ENCODE measurements at places on chromosomes 7 and 10.

- DNase-seq: no peak
Observed at GRCh38 chr10:76719006-76719405, 918.6 kb downstream of the KCNMA1 start.

DNA sequence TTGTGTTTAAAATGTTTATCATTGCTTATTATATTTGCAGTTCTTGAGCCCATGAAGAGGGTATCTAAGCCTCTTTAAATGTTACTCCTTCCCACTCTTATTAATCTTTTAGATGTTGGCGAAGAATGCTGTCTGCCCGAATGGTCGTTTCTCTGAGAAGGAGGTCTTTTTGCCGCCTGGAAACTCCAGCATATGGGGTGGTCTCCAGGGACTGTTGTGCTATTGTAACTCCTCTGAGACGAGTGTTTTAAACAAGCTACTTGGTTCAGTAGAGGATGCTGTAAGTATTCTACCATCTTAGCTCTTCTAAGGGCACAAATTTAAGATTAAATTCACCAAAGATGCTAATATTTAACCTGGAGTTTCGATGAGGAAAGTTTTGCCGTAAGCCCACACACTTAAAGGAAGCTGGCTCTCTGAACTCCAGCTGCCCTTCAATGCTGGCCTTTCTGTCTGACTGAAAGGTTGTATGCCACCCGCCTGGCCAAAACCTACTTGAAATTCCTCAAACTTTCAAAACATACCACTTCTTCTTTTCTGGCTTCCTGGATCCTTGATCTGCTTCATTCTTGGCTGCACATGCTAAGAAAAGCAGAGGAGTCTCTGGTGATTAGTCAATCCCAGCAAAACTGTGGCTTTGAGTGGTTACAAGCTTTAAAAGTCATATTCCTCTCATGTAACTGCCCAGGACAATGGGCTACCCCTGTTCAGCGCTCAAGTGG is 74.7 kb downstream of the ABCA13 start:
- DNase-seq: no peak

GRCh38 chr7:140881507-140882228 is 43.1 kb downstream of the BRAF start:
- no peak for DNase-seq

- DNase-seq: no peak
Observed at GRCh38 chr7:43553999-43554398, 28.9 kb upstream of the STK17A start.

DNA sequence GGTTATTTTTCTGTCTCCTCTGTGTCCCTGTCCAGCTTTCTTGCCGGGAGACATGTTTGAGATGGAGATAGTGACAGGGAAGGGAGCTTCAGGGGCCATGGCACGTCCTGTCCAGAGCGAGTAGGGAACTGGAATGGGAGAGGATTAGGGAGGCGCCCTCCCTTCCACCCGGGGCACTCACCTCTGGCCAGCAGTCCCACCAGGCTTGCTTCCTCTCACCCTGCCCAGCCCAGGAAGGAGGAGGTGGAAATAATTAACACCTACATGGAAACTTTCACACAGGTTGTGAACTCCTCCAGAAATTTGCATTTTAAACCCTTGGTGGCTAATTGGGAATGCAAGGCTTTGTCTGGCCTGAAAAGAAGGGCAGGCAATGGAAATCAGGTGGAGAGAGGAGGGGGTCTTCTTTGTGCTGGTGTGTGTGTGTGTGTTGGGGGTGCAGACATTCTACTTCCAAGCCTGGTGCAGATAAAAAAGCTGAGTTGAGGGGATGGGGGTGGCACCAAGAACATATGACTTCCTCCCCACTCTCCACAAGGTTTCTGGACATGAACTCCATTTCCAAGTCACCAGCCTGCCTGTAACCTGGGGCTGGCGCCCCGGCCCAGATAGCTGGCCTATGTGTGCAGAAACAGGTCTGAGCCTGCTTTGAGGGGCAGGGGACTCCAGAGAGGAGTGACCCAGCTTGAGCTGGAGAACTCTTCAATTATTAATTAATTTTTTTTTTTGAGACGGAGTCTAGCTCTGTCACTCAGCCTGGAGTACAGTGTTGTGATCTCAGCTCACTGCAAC is 199.4 kb downstream of the CYP26A1 start:
- DNase-seq: no peak

DNA sequence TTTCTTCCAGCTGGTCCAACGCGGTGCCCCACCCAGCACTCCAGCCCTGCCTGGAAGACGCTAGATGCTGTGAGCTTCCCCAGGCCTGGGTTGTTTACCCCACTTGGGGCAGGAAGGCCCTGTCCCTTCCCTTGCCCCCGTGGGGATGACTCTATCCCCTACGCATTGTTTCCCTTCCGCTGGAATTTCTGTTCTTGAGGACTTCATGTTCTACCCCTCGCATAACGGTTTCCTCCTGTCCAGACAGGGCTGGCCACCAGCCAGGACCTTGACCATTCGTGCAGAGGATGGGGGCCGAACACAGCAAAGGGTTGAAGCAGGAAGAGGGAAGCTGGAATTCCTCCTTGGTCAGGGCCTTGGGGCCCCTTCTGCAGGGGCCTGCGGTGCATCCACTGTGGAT is 14.7 kb upstream of the SERPINE1 start:
- no peak for DNase-seq

- no peak for DNase-seq
Observed at GRCh38 chr10:71837098-71837827, 13.8 kb downstream of the PSAP start.

DNA sequence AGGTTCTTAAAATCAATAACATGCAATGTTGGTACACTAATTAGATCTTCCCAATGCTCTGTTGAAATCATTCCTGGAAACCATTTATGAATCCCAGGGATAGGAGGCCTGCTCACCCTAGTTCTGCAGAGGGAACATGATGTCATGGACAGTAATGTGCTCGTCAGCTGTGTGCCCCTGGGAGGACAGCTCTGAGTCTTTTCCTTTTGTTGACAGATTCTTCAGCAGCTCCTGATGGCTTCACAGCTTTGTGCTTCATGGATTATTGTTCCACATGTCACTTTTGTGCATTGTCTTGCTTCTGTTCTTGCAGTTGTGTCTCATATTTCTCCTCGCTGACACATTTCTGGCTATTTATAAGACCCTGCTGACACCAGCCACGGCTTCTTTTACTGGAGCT is 367.5 kb downstream of the CCSER2 start:
- DNase-seq: no peak

GRCh38 chr10:112767156-112767555 is 182.9 kb upstream of the TCF7L2 start:
- no peak for DNase-seq

GRCh38 chr7:31027161-31027965 is 24.7 kb upstream of the ADCYAP1R1 start:
- DNase-seq: no peak

DNA sequence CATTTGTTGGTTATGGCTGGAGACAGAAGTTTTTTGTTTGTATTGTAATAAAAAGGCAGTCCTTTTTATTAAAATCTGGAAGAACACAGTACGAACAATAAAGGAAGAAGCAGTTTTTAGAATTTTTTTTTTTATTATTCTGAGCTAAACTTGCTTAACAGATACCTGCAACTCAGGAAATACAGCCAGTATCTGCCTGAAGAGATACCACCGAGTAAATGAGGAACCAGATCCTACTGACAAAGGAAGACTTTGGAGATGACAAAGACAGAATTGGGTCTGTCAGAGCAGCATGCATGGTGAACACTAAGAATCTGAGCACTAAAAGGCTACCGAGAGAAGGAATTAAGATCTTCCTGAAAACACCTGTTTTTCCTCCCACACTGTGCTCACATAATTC is 1335.9 kb upstream of the SORCS1 start:
- no peak for DNase-seq

GRCh38 chr10:69010151-69010640 is 21.6 kb downstream of the KIFBP start:
- no peak for DNase-seq

DNA sequence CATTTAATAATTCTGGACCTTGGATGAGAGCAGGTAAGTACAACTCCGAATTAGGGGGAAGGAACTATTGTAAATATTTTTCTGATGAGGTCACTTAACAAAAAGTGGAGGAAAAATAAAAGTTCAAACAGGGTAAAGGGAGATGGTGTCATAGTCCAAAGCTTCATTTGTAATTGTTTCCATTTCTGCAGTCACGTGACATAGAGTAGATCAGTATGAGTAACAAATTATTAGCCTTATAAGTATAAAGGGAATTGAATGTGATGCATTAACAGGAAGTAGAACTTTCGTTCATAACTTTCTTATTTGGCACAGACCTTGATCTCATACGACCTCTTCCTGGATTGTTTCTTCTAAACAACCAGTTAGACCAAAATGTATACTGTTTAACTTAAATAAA is 347.2 kb upstream of the TPK1 start:
- DNase-seq: no peak

DNA sequence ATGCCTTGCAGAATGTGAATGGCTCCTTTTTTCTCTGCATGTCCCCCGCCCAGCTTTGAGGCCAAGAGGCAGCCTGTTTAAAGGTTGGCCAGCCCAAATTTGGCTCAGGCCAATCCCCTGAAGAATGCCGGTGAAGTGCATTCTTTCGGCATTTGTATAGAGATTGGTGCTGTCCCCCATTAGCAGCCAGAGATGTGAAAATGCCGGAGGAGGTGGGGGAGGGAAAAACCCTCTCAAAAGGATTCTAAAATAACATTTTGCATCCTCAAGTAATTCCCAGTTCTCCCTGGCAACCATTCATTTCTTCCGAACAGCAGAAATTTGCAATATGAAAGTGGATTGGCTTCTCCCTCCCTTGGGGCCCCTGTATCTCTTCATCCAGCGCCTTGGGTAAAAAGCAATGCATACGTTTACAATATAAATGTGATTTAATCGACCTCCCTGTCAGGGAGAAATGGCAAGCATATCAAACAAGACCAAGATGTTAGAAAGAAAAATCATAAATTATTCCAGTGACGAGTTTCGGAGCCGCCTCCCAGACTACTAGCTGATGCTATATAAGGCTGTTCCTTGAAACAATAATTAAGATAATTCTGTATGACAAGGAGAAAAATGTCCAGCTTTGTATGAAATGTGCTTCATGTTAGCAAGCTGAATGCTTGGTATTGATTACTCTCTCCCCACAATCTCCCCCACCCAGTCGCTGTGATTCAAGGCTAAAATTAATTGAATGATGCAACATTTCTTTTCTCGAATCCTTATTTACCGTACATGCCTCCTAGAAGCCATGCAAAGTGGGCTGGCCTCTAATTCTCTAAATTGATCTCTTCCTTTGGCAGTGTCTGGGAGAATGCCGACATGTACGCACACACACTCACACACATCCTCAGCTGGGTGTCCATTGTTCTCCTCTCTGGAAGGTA is 323.7 kb downstream of the RPS24 start:
- DNase-seq: no peak

DNA sequence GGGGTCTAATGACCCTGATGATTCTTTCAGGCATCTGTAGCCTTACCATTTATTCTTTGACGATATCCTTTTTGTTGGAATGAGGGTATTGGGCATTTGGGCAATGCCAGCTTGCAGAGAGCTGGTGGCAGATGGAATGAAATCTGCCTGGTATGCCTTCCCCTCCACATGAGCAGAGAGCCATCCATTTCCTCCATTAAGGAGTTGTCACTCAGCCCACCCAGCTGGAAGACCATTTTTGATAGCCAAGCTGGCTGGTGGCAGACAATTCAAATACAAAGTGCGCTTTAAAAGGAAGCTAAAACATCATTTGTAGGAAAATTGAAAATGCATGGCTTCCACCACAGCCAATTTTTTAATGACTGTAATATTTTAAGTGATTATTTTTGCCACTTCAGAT is 240.1 kb upstream of the SLC26A5 start:
- DNase-seq: no peak

DNA sequence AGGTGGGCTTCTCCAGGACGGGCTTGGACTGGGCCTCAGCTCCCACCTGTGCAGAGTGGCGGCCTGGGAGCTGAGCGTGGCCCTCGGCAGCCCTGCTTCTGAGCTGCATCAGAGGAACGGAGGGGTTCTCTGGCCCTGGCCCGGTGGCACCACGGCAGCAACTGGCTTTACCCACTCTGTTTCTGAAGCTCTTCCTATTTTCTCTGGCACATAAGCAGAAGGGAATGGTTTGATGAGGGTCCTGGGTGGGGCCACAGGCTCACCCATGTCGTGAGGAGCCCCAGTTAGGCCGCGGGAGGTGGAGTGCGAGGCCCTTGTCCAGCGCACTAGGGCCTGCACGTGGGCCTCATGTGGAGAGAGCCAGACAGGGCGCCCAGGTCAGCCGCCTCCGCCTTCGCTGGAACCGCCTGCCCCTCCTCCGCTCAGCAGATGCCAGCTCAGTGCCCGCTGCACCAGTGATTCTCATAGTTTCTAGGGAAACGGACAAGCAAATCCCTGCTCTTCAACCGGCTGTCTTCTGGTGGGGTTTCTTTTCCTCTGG is 284.0 kb downstream of the CELF2 start:
- DNase-seq: no peak

DNA sequence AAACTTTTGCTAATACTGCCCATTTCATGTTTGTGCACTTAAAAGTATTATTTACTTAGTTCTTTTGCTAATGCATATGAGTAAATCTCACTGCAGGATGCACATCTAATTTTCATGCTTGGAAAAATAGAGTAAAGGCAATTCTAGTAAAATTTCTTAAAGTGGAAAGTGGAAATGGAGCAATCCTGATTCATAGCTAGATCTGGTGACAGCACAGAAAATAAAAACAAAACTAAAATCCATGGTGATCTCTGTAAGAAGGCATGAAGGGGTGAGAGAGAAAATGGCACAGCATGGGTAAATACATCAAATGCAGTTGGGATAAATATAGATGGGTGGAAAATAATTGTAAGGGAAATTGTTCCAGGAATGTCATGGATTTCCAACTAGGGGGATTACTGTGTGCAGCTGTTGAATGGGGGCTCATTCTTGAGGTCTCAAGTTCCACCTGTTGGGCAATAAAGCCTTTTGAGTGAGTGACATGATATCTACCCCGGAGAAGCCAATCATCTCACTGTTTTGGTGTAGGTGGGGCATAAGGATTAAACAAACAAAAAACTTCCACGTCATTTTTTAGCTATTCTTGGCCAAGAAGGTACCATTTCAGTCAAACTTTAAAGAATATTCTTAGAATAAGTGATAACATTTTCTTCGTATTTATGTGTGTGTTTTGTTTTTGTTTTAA is 1.7 kb upstream of the MCU start:
- no peak for DNase-seq

DNA sequence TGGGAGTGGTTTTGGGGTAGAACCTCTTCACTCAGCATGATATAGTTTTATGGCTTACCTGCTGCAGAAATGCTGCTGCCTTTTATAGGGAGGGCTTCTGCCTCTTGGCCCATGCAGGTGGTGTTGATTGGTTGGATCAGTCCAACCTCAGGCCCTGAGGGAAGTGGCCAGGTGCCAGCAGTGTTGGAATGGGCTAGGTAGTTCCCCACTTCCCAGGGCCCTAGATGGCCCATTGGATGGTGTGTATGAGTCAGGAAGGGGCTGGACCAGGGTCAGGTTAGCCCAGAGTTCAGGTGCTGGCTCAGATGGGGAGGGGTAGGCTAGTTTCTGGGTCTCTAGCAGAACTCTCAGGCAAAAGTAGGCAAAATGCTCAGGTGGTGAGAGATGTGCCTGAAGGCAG is 455.5 kb downstream of the CCSER2 start:
- no peak for DNase-seq

GRCh38 chr7:149662591-149663095 is 110.7 kb downstream of the ZNF467 start:
- peak; percentile 64 for DNase-seq

- DNase-seq: no peak
Observed at GRCh38 chr7:130999926-131000325, 265.9 kb upstream of the KLF14 start.

- no peak for DNase-seq
Observed at GRCh38 chr7:140281960-140282359, 105.2 kb upstream of the KDM7A start.

- DNase-seq: no peak
Observed at GRCh38 chr7:98228801-98229200, 17.6 kb downstream of the BHLHA15 start.

GRCh38 chr7:146645383-146645976 is 528.9 kb downstream of the CNTNAP2 start:
- no peak for DNase-seq
